ENCODE measurements at places on chromosomes 1 and 21.

GRCh38 chr21:30996728-30997127 is 41.5 kb downstream of the KRTAP19-8 start:
- DNase-seq: no peak

DNA sequence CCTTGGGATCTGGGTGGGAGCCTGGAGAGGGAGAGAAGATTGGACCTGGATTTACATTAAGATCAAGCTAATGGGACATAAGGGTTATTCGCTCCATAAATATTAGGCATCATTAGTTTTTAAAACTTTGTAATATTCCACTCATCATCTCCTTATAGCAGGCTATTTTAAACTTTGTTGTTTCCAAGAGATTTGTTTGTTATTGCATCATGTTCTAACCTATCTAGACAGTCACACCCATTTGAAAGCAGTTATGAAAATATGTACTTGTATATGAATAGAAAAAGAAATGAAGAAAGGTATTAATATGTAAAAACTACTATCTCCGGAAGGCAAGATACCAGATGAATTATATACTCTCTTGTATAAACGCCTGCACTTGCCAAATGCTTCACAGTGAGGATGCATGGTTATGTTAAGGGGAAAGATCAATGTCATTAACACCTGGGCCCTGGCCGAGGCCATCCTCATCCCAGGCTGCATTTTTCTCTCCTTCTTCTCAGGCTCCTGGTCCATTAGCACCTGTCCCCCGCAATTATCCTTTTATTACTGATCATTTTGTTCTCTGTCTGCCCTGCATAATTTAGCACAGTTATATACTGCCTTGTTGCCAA is 468.2 kb downstream of the MATN1 start:
- DNase-seq: no peak

GRCh38 chr1:156429313-156430060 is 60.5 kb downstream of the RHBG start:
- peak; percentile 71 for DNase-seq

GRCh38 chr21:37435120-37435519 is 68.5 kb downstream of the DYRK1A start:
- peak; percentile 64 for DNase-seq

- DNase-seq: peak; percentile 78
Measured at GRCh38 chr1:1891349-1892078, 627 bp upstream of the GNB1 start.

DNA sequence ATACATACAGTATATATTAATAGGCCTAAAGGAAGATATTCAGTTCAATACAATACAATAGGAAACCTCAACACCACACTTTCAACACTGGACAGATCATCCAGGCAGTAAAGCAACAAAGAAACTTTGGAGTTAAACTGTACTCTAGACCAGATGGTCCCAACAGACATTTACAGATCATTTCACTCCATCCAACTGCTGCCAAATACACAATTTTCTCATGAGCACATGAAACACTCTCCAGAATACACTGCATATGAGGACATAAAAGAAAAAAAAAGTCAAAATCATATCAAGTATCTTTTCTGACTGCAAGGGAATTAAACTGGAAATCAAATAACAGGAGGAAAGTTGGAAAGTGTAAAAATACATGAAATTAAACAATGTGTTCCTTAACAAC is 607.5 kb upstream of the BRINP3 start:
- no peak for DNase-seq

DNA sequence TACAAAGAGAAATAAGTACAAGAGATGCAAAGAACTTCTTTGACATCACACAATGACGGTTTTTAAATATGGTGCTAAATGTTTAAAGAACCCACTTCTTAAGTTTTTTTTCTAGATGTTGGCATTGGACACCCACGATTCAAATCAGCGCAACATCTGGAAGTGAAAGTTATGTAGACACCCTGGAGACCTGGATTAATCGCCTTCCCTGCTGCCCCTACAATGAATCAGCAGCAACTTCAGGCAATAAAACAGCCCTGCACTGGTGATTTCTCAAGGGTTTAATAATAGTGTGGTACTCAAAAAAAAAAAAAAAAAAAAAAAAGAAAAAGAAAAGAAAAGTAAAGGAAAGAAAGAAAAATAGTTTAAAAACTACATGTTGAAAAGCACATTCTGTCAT is 248.3 kb downstream of the NUF2 start:
- DNase-seq: no peak

- DNase-seq: no peak
Measured at GRCh38 chr1:192376374-192376773, 59.6 kb downstream of the RGS21 start.

- DNase-seq: no peak
Measured at GRCh38 chr1:198577444-198577843, 37.0 kb upstream of the ATP6V1G3 start.

DNA sequence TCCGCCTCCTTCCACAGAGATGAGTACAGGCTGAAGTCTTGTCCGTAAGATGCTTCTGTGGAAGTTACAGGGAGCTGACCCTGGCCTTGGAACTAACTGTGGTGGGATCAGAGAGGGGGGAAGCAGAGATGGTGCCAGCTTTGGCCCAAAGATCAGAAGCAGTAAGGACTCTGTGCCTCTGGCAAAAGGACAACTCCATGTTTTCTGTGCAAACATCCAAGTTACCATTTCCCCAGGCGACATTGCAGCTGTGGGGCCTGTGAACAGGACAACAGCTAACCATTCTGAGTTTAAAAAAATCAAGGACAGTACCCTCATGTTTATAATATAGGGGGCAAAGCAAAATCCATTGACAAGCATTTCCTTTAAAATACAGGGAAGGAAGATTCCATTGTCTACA is 38.4 kb downstream of the TEX35 start:
- no peak for DNase-seq

DNA sequence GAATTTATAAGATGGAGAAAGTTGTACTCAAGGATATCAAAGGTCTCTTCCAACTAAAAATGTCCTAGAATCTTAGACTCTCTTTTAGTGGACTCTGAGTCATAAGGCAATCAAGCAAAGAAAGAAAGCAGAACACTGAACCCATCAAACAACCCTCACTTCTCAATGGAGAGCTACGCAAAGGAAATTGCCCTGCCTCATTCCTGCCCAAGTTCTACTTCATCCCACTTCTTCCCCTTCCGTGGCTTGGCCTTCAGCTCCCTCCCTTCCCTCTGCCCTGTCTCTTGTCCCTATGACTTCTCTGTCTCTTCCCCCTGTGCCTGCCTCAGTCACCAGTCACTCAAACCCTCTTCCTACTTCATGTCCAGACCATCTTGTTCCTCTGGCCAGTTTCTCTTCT is 58.5 kb downstream of the RIMS3 start:
- no peak for DNase-seq

DNA sequence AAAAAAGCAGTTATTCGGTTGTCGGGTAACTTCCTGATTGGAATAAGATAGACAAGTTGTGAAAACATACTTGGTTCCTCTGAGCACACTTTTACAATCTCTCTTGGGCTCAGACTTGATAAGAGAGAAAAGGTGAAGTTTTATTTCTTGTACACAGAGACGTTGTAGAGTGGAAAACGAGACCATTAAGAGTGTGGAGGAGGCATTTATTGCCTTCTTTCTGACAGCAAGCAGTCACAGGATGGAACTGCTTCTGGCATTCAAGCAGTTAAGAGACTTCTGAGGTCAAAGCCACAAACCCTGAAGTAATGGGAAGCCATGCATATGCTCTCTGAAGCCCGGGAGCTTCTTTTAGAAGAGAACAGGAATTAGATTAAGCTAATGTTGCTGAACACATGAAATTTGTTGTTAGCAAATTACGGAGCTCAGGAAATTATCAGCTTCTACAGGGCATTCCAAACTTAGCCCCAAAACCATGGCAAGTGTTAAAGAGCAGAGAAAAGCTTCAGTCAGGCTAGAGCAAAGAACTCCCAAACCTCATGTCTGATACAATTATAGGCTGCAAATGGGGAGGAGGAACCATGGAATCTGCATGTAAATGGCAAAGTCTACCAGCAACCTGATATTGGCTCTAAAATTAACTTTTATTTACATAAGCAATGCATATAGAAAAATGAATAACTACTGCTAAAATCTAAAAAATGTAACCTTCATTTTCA is 26.0 kb downstream of the S1PR1 start:
- DNase-seq: no peak

DNA sequence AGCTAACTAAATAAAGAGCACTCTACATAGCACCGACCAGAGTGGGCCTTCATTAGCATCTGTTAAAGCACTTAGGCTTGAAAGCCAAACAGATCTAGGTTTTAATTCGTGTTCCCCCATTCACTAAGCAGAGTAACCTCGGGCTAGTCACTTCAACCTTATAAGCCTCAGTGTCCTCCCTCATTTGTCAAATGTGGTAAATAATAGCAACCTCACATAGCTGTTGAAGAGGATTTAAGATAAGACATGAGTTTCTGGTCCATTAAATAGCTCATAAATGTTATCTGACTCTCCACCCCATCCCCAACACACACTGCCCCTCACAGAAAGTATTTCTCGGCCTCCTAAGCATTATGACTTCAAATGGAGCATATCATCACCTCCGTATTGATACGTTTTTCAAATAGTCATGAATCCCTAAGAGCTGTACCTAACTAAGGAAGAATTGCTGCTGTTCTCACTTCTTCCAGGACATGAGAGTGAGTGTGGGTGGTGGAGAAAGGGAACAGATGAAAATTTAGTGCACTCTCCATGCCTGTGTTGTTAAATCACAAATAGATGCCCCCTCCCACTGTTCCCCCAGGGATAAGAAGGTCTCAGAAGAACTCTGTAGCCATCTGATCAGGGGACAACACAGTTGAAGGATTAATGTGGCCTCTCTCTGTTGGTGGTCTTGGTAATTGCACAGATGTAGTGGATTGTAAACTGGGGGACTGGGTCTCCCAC is 47.6 kb downstream of the PLPP3 start:
- DNase-seq: no peak

DNA sequence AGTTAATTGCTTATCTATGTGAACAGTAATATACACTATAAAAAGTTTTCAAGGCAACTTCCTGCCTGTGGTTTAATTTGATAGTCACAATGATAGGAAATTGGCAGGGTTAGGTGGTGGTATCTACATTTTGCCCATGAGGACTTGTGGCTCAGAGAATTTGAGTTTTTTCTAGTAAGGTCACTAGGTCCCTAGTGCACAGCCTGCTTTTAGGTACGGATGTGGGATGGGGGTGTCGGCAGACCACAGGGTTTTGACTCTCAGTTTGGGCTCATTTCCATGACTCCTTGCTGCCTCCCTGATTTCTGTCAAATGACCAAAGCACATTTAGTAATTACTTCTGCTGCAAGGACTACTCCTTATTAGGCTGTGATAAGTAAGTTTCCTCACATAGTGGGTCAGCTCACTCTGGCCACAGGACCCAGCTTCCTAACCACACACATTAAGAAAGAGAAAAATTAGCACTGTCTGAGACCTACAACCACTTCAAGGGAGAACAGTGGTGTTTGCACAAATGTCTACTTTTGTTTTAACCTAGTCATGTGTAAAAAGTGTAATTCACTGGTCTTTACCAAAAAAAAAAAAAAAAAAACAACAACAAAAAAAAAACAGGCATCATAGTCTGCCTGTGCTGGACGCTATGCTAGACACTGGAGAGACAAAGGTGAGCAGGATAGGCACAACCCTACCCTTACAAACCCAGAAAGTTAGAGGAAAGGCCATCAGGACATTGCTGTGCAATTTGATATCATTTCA is 43.7 kb downstream of the MRPL39 start:
- DNase-seq: no peak

DNA sequence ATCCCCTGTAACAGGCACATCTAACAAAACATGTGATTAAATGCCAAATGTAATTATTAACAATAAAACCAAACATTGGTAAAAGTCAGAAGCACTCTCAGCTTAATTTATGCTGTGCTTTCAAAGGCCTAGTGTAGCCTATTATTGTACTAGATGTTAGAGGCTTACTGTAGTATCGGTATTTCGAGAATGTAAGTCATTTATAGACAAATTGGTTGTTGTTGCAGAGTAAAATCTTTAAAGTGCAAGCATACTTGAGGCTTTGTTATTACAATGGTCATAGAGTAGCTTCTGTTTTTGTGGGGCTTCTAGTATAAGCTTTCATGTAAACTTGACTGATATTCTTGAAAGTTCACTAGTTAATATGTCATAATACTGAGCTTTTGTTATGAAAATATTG is 965.8 kb downstream of the PLA2G4A start:
- no peak for DNase-seq

- DNase-seq: no peak
Measured at GRCh38 chr1:61640531-61641530, 84.1 kb downstream of the TM2D1 start.

DNA sequence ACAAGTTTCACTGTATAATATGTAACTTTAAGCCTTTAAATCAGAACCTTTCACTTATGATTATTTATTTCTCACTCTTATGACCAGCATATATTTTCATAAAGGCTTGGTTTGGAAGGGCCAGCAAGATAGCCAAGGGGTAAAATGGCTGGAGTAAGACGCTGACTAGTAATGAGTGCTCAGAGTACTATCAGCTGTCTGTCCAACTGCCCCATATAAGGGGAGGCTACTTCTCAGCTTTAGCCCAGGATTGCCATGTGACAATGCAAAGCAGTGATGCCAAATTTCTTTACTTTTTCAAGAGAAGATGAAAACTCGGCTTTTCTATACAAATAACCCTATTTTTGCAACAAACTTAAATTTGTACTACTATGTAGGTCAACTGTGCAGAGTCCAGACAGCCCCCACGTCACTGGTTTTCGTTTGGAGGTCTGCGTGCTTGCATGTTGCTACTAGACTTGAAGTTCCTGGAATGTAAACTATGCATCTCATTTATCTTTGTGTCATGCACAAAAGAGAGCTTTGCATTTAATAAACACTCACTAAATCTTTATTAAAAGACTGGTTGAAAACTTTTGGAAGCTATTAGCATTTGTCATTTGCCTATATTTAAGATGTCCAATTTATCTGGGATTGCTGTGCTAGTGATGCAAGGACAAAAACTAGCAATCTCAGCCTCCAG is 110.4 kb downstream of the TNFSF18 start:
- no peak for DNase-seq

- no peak for DNase-seq
Measured at GRCh38 chr1:201885531-201886075, 3.1 kb upstream of the SHISA4 start.
